ENCODE measurements at places on chromosomes 7 and 10. TPM values are rescaled to one million over a fixed set of nuclear protein-coding genes. Genes with fewer than 3 reads are reported as not detected.

CTAGE4 gene
- 9.8 TPM for total RNA-seq

FKBP6 gene
- 0.19 TPM for total RNA-seq

OR2A42 gene
- total RNA-seq, result not detected

LIPJ gene
- total RNA-seq, result not detected

OGA gene
- 107 TPM for total RNA-seq

BCAP29 gene
- total RNA-seq, result 18.1 TPM

OR2A12 gene
- not detected for total RNA-seq

BLNK gene
- total RNA-seq, result not detected

IKZF1 gene
- total RNA-seq, result 0.71 TPM

PRF1 gene
- total RNA-seq, result not detected

GNGT1 gene
- total RNA-seq, result 0.26 TPM

DNA sequence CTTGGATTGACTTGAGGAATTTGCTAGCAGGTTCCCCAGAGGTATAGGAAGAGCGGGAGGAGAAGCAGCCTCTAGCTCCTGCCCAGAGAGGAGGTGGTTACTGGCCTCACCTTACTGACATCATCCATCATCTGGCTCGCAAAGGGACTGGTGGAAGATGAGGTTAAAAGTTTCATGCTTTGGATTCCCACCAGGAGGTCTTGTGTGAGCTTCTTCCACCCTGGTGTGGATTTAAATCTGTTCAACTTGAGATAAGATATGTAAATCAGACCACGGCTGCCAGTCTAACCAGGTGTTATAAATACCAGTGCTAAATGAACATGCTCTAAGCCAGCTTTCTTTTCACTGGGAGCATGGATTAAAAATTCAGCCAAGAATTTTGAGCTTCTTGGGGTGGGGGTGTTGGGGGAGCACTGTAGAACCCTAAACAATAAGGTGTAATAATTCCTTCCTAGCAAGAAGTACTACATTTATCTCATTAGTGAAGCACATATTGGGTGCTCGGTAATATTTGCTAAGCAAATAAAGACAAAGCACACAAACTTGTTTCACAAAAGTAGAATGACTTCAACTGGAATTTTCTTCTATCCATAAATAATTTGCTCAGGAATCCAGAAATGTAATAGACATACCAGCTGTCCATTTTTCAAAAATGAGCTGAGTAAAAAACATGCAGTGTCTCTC lies 7.8 kb downstream of the PROSER2 start:
- no peaks in the 10 kb centered on the region for H3K27me3 ChIP-seq
- DNase-seq, result no peak
- peaks cover 7% of the 10 kb centered on the region for H3K4me1 ChIP-seq
- H3K27ac ChIP-seq, result no peak overlapping the region

GRCh38 chr7:115505136-115505535 lies 525.4 kb downstream of the TFEC start:
- DNase-seq, result no peak
- H3K27ac ChIP-seq, result no peak overlapping the region
- H3K4me3 ChIP-seq, result no peak overlapping the region
- no peaks in the 10 kb centered on the region for H3K27me3 ChIP-seq
- no peaks in the 10 kb centered on the region for H3K36me3 ChIP-seq

- peaks cover 5% of the 10 kb centered on the region for H3K4me1 ChIP-seq
- H3K27ac ChIP-seq, result no peak overlapping the region
- no peak for DNase-seq
- H3K27me3 ChIP-seq, result no peaks in the 10 kb centered on the region
- no peaks in the 10 kb centered on the region for H3K36me3 ChIP-seq
- H3K4me3 ChIP-seq, result no peak overlapping the region
Measured at GRCh38 chr7:45160417-45160881, 2.9 kb downstream of the RAMP3 start.

DNA sequence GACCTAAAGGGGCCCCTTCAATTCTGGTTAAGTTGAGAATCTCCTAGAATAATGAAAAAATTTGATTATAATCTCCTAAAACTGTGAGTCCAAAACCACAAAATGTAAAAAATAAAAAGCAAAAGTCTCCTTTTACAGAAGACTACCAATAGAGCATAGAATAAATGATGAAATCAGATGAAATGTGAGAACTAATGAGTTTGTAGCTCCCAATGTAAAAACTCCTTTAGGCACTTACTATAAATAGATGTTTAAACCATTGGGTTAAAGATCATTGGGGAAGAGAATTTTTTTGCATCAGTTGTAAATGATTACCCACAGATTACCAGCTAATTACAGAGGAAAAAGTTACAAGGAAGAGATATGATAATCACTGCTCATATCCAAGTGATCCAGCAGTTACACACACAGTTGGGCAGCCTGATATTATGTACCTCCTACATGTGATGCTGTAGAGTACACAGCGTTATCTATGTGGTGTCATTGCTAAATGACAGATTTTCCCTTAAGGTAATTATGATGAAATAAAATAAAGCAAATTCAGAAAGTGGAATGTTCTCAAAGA lies 282.7 kb upstream of the SEMA3D start:
- H3K4me3 ChIP-seq, result no peak overlapping the region
- H3K36me3 ChIP-seq, result no peaks in the 10 kb centered on the region
- no peak for DNase-seq
- H3K27me3 ChIP-seq, result no peaks in the 10 kb centered on the region
- H3K4me1 ChIP-seq, result no peaks in the 10 kb centered on the region

DNA sequence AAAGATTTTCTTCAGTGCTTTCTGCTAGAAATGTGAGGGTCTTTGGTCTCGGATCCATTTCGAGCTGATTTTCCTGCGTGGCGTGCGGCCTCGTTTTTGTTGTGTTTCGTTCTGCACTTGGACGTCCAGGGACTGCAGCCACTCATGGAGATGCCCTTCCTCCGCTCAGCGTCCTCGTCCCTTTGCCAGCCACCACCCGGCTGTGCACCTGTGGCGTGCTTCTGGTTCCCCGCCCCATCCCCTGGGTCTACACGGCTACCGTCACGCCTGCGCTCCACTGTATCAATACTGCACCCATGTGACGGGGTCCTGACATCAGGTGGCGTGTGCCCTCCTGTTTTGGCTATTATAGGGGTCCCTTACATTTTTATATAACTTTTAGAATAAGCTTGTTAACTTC lies 42.7 kb upstream of the NKX6-2 start:
- no peaks in the 10 kb centered on the region for H3K4me1 ChIP-seq
- no peaks in the 10 kb centered on the region for H3K36me3 ChIP-seq
- no peak for DNase-seq
- H3K27me3 ChIP-seq, result no peaks in the 10 kb centered on the region
- no peak overlapping the region for H3K4me3 ChIP-seq

- 0 out of 2 replicates have a peak, but pooled peaks cover 3% of the 10 kb centered on the region for H3K4me1 ChIP-seq
- DNase-seq, result no peak
- H3K36me3 ChIP-seq, result no peaks in the 10 kb centered on the region
- H3K4me3 ChIP-seq, result no peak overlapping the region
Measured at GRCh38 chr10:127200646-127201045, 4.3 kb upstream of the INSYN2A start.

- H3K27ac ChIP-seq, result no peak overlapping the region
- H3K4me3 ChIP-seq, result no peak overlapping the region
- DNase-seq, result no peak
- H3K36me3 ChIP-seq, result no peaks in the 10 kb centered on the region
Measured at GRCh38 chr7:130899638-130900401, 165.8 kb upstream of the KLF14 start.

- DNase-seq, result no peak
- H3K27ac ChIP-seq, result no peak overlapping the region
- H3K27me3 ChIP-seq, result no peaks in the 10 kb centered on the region
- no peak overlapping the region for H3K4me3 ChIP-seq
Measured at GRCh38 chr10:13308096-13308495, 8.2 kb upstream of the PHYH start.

- DNase-seq, result no peak
- no peak overlapping the region for H3K27ac ChIP-seq
- H3K27me3 ChIP-seq, result no peaks in the 10 kb centered on the region
- no peaks in the 10 kb centered on the region for H3K4me1 ChIP-seq
Measured at GRCh38 chr7:122132341-122132740, 11.7 kb downstream of the AASS start.

- H3K4me3 ChIP-seq, result no peak overlapping the region
- H3K27ac ChIP-seq, result no peak overlapping the region
- DNase-seq, result no peak
- no peaks in the 10 kb centered on the region for H3K36me3 ChIP-seq
Measured at GRCh38 chr10:78783753-78784152, 285.0 kb upstream of the ZMIZ1 start.

DNA sequence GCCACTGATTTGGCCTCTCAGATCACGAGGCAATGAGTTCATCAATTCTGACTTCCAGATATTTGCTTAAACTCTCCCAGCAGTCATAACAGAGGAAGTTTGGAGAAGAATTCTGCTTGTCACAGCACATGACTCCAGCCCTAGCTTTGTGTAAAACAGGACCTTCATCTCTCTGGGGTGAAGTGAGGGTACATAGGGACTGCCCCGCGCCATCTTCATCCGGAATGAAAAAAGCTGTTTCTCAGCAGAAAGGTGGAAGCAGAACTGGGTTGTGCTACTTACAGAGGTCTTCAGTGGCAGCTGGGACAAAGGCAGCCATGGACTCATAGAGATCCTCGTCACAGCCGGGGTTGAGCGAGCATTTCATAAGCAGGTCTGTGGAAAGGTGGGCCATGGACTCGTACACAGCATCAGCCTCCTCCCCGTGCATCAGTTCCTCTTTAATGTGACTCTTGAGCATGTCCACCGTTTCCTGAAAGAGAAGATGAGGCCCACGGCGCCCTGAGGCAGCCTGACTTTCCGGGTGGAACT lies 58.4 kb upstream of the TM9SF3 start:
- DNase-seq, result no peak
- H3K36me3 ChIP-seq, result no peaks in the 10 kb centered on the region
- no peak overlapping the region for H3K27ac ChIP-seq
- H3K27me3 ChIP-seq, result no peaks in the 10 kb centered on the region
- H3K4me3 ChIP-seq, result no peak overlapping the region
- H3K4me1 ChIP-seq, result no peaks in the 10 kb centered on the region

DNA sequence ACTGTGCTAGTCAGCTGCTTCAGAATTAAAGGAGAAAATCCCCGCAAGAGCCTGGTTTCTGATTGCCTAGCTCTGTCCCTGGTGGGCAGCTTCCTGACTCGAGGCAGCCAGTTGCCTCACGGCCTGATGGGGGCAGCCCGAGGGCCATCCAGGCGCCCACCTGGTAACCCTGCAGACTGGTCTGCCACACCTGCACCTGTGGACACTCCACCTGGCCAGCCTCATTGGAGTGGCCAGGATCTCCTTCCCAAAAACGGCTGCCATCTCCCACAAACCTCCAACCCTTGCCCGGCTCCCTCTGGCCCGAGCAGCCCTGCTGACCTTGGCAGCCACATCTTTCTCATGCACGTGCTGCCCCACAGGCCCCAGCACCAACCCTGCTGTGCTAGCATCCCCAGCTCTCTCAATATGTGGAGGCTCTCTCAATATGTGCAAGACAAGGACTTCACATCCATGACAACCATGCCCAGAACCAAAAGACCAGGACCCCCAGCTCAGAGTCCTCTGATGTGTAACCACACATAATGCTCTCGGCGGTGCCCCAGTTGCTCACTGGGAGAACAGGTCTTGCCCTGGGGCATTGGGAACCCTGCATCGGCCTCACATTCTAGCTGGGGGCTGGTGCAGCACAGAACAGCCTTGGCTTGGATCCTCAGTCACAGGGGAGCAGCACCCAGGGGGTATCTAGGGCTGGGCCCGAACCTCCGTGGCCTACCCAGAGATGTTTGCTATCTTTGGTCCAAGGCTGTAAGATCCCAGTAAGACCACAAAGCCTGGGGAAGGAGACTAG lies 14.6 kb downstream of the DRGX start:
- no peak for DNase-seq
- no peaks in the 10 kb centered on the region for H3K36me3 ChIP-seq
- H3K27ac ChIP-seq, result no peak overlapping the region
- no peak overlapping the region for H3K4me3 ChIP-seq

DNA sequence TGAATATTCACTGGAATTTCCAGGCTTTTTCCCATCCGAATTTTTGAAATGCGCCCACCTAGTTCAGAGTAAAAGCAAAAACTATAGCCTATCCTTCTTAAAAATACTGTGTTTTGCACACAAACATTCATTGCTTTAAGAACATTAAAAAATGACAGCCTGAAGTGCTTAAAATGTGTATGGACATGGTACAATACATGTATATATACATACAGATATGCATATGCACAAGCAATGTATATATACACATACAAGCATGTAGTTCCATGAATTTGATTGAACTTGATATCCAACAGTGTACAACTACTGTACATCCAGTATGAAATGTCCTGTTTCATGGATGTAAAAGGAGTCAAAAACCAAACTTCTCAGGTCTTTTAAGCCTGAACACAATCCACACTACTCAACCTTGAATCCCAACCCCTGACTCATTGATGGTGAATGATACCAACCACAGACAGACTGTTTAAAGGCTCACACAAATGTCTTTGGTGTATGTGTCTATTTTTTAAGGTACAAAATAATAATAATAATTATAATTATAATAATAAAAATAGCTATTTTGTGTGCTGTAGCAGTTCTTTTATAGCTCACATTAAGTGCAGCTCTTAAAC lies 14.8 kb downstream of the INHBA start:
- H3K4me3 ChIP-seq, result no peak overlapping the region
- no peaks in the 10 kb centered on the region for H3K36me3 ChIP-seq
- no peak for DNase-seq
- H3K27me3 ChIP-seq, result no peaks in the 10 kb centered on the region
- no peak overlapping the region for H3K27ac ChIP-seq

GRCh38 chr7:103715376-103716120 lies 269.5 kb upstream of the SLC26A5 start:
- H3K36me3 ChIP-seq, result no peaks in the 10 kb centered on the region
- H3K4me1 ChIP-seq, result no peaks in the 10 kb centered on the region

DNA sequence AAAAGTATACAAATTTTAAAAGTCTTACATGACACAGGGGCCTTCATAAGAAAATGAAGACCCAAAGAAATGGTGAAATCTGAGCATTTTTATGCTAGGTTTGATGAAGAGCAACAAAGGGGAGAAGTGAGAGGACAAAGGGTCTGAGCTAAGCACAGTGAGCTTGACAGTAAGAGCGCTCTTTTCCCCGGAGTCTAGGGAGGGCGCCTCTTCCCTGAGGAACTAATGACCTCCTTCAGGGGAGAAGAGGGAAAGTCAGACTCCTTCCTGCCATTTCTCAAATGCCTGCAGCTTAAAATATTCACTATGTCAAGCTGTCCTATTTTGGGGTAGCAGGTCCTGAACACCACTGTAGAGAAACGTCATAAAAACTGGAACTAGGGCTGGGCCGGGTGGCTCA lies 18.1 kb upstream of the PAXIP1 start:
- H3K4me3 ChIP-seq, result no peak overlapping the region
- H3K27me3 ChIP-seq, result no peaks in the 10 kb centered on the region
- peak; percentile 42 for DNase-seq

GRCh38 chr10:90213346-90213745 lies 512.0 kb downstream of the KIF20B start:
- no peaks in the 10 kb centered on the region for H3K27me3 ChIP-seq
- no peak for DNase-seq
- H3K27ac ChIP-seq, result no peak overlapping the region
- no peaks in the 10 kb centered on the region for H3K4me1 ChIP-seq
- no peaks in the 10 kb centered on the region for H3K36me3 ChIP-seq

GRCh38 chr10:3825244-3825643 lies 40.2 kb upstream of the KLF6 start:
- H3K27me3 ChIP-seq, result no peaks in the 10 kb centered on the region
- H3K36me3 ChIP-seq, result no peaks in the 10 kb centered on the region
- peaks cover 11% of the 10 kb centered on the region for H3K4me1 ChIP-seq
- no peak for DNase-seq
- no peak overlapping the region for H3K4me3 ChIP-seq
- H3K27ac ChIP-seq, result no peak overlapping the region

All from H1 (cell line).